ENCODE measurements at places on chromosomes 4 and X.

GRCh38 chr4:2858451-2859217 lies 15.0 kb downstream of the ADD1 start:
- DNase-seq: no peak

DNA sequence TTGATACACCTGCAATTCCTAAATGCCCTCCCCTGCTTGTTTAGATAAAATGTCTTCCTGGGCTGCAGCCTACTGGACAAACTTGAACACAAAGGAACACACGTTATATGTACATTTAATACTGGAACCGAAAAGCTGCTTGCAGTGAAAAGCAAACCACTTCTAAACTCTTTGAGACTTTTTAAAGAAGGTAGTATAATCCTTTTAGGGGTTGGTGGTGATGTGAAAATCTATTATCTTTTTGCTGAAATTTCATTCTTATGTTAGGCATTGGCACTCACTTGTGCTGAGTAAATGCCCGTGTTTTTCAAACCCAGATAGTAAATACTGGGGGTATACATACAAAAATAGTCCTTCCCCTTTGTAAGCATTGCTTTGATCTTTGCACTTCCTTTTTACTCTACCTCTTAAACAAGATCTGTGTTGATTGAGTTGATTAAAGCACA lies 2.2 kb downstream of the NFKB1 start:
- DNase-seq: no peak

- DNase-seq: no peak
These were observed 80.6 kb downstream of the FBXW7 start for GRCh38 chr4:152455311-152455710.

GRCh38 chr4:52643785-52644244 lies 15.3 kb downstream of the USP46 start:
- DNase-seq: no peak

GRCh38 chrX:115547448-115547847 lies 13.5 kb upstream of the PLS3 start:
- DNase-seq: no peak

- no peak for DNase-seq
These were observed at the start of gene GDPD2 for GRCh38 chrX:70422851-70423341. GDPD2 (plus strand) TSS chrX:70423314; CDS start chrX:70424985, 1,671 bp downstream.

All from CD4-positive, alpha-beta T cell treated with Interleukin-10 for 1 hour (primary cell).